ENCODE measurements at places on chromosomes 5 and 9.

GRCh38 chr5:53095931-53096525 is 13.5 kb downstream of the MOCS2 start:
- no peak for DNase-seq

GRCh38 chr5:146016764-146017484 is 80.5 kb downstream of the SH3RF2 start:
- DNase-seq, result no peak

DNA sequence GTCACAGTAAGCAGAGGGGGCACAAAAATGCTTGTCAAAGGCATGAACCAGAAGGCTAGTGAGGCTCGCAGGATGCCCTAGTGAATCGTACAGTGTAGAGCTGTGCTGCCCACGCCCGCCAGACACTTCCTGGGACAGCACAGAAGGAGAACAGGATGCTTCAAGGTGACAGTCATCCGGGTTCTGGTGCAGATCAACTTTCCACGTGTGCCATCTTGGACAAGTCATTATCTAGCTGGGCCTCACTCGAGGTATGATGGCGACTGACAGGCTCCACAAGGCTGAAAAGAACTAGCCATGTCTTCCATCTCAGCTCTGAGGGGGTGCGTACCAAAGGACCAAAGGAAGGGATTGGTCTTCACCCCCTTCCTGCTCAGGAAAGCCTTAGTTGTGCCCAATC is 14.0 kb downstream of the SPRY4 start:
- no peak for DNase-seq

DNA sequence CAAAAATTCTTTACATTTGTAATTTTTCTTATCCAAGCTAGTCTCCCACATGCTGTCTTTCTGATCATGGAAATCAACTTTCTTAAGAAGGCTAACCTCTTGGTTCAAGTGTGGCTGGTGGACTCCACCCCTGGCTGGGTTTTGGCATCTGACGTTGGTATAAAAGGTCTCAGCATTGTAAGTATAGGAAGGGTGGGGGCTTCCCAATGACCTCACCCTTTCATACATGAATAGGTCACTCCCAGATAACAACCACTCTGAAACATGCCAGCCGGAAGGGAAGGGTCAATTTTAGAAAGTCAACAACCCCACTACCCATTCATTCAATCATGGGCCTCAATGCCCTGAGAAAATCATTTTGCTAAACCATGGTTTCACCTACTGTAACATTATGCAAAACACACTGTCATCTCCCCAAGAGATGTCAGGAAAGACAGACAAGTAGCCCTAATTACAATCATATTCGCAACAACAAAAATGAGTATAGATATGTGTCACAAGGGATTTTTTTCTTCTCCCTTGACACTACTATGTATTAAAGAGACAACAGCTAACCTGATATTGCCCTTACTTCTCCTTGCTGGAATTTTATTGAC is 31.9 kb upstream of the PCSK5 start:
- no peak for DNase-seq

DNA sequence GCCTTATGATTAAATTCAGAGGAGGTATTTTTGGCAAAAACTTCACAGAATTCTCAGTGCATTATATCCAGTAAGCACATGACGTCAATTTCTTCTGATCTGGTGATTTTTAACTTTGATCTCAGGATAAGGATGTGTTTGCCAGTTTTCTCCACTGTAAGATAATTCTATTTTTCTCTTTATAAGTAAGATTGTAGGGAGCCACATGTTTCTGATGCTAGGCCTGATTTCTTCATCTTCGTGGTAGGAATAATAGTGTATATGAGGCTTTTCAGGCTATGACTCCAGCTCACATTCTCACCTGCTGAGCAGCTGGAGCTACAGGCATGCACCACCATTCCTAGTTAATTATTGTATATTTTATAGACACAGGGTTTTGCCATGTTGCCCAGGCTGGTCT is 32.1 kb upstream of the LMNB1 start:
- no peak for DNase-seq

DNA sequence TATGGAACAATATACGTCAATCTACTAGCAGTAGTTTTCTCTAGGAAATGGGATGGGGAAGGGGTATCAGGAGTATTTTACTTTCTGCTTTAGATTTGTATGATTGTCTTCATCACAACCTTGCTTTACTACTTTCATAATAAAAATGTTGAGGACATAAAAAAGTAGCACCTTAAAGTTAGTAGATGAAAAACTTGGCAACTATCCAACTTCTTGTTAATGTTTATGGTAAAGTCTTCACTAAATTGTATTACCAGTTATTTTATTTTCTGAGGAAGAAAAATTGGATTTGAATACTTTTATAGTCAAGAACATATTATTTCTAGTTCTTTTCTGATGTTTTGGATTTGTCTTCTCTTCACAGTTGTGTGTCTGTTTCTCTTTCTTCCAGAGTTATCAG is 372.1 kb downstream of the ARRDC3 start:
- DNase-seq, result no peak

DNA sequence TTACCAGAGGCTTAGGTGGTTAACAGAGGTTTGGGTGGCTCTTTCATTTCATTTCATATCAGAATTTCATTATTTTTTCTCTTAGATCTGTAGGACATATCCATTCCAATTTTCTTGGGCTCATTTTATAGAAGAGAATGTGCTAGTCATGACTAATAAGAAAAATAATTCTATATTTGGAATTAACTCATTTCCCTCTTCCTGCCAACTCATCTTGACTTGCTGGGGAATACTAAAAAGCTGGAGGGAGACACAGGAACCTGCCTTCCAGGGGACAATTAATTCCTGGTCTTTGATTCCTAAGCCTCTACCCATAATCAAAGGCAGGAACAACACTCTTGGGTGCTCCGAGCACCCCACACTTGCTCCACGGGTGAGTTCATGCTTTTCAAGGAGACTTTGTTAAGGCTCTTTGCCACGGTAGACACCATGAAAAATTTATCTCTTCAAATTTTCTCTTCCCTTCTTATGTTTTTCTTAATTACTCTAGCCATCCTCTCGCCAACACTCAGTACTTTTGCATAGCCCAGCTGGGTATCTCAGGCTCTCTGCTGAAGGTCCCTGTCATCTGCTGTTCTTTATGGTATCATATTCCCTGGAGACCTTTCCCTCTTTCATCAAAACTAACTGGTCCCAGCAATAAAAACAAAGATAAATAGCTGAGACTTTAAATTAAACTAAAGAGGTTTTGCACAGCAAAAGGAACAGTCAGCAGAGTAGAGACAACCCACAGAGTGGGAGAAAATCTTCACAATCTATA is 273.9 kb downstream of the NPR3 start:
- no peak for DNase-seq

DNA sequence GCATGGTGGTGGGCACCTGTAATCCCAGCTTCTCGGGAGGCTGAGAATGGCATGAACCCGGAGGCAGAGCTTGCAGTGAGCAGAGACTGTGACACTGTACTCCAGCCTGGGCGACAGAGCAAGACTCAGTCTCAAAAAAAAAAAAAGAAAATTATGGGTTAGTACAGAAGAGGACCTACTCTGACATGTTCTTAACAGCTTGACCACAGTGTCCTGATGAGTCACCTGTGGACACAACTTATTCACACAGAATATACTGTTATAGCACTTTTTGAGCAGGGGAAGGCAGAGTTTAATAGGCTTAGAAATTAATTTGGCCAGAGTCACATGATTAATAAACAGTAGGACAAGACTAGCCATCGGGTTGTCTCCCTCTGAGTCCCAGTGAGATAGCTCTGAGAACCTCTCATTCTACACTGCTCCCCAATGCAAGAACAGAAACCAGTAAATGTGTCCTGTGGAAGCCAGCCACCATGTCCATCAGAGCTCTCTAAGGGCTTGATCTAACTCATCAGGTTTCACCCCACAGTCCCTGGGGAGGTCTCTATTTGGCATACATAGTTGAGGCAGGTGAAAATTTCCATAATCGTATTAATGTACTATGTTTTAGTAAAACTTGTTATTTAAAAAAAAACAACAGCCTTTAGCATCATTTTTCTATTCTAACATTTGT is 1077.9 kb upstream of the C9orf72 start:
- DNase-seq, result no peak

DNA sequence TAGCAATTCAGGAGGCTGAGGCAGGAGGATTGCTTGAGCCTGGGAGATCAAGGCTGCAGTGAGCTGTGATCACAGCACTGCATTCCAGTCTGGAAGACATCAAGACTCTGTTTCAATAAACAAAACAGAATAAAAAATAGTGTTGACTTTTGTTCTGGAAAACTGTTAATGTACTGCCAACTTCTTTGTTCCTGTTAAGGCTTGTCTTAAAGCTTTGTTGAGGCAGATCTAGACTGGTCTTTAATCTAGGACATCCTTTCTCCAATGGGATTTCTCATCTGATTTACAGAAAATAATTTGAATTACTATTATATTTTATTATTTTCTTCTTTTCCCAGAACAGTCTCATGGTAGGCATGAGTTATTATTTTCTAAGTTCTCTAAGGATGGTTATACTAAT is 26.0 kb downstream of the BDP1 start:
- no peak for DNase-seq
